GM13976 (cell line): ENCODE measurements at places on chromosomes 1 and 21.
A peak's percentile ranks its signal among the peaks of the same experiment; 100 is the strongest.

GRCh38 chr1:112711041-112711440, 4.1 kb downstream of the PPM1J start:
- no peak for DNase-seq

- no peak for DNase-seq
Observed at GRCh38 chr1:189662190-189662589, 815.5 kb downstream of the BRINP3 start.

DNA sequence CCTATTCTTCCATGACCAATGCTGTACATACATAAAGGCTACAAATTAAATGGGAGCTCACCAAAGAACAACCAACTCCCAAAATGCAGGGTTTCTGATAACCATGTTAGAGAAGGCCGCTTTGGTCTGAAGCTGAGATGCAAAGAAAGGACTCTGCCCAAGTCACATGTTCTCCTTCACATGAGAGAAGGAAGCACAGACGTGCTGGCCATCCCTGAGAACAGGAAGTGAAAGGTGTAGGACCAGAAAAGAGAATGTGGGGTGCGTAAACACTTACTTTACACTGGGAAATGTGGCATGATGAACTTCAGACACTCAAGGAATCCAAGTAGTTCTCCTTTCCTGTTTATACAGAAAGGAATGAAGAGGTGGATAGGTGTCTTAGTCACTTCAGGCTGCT, 31.7 kb upstream of the TADA1 start:
- no peak for DNase-seq

DNA sequence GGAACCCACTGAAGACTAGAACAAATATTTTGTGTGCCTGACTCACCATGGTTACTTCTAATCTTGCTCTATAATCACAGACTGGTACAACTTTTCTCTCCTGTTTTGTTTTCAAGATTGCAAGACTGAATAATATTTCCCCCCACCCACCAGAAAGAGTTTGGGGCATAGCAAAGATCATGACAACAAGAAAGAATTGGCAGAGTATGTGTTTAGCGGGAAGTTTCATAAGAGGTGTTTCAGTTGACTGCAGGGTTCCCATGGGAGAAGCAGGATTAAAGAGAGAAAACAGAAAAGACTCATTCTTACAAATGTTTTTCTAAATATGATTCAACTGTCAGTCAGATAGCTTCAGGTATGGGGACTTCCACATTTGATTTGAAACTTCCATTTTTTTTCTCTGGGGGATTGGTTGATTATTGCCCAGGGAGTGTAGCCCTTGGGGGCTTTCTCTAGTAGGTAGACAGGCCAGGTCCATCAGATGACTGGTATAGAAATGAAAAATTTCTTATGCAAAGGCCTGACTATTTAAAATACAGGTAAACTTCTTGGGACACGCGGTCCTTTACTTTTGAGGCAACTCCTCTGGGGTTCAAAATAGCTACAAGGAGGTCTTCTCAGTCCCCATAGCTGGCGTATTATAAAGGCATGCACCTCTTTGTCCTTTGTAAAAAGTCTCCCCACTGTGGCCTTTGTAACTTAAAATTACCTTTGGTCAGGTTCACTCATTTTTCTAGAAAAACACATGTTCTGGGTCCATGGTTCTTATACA, 13.9 kb downstream of the OR14I1 start:
- DNase-seq = peak; percentile 41

DNA sequence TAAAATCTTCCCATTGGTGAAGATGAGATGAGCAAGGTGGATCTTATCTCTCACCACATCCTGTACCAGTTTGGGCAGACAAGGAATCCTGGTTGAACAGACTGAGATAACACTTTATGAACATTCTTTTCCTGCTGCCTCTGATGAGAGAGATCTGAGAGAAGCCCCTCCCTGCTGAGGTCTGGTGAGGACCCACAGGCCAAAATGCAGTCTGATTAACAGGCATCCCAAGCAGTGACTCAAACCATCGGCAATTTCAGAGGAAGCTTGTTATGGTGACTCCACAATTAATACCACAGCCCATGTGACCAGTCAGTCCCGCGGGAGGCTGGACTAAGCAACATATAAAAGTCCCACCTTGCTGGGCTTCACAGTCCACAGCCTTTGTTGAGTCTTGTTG, at the start of gene PRR9:
Gene PRR9, plus strand, starts transcription at position 373 of the 400 bp plus-strand sequence. CDS start 561 bp downstream, outside the sequence.
- no peak for DNase-seq

- DNase-seq = no peak
Observed at GRCh38 chr1:34013136-34013535, 149.3 kb downstream of the HMGB4 start.

GRCh38 chr1:52305417-52306226, 60.4 kb downstream of the CC2D1B start:
- DNase-seq = no peak
